ENCODE measurements at places on chromosomes 16 and 17.

- DNase-seq: no peak
Observed at GRCh38 chr16:54548281-54548680, 261.7 kb upstream of the IRX3 start.

DNA sequence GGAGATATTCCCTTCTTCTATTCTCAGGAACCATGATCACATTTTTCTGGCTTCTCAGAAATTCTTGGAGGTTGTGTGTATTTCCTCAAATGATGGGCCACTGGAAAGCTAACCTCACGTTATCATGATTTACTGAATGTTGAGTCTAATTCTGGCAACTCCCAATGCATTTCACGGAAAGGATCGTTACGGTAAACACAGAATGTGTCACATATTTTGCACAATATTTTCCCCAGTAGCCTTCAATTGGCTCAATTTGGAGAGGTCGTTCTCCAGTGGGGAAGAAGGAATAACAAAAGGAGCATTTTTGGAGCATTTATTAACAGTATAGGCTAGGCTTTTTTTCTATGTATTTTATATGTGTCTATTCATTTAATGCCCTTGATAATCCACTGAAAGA is 450.3 kb downstream of the HAPSTR1 start:
- no peak for DNase-seq

DNA sequence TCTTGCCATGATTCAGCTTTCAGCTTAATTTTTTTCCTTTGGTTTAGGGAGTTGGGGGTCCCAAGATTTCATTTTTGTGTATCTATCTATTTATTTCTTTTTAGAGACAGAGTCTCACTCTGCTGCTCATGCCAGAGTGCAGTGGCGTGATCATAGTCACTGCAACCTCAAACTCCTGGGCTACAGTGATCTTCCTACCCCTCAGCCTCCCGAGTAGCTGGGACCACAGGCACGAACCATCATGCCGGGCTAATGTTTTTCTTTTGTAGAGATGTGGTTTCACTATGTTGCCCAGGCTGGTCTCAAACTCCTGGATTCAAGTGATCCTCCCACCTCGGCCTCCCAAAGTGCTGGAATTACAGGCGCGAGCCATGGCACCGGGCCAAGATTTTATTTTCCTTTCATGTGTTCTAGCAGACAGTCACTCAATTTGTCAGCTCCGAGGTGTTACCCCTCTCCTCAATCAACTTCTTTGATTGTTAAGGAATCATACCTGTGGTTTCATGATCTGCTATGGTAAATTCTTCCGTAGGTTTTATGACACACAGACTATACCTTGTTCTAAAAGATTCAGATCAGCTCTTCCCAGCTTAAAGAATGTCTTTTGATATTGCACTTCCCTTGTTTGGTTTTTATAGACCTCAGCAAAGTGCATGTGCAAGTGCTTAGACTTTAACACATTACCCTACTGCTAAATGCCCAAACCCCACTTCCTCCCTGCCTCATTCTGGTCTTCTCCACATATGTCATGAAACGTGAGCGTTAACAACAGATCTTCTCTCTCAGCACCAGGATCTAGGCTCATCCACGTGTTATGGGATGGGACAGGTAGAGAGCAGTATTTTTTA is 13.0 kb downstream of the UNC45B start:
- no peak for DNase-seq

GRCh38 chr17:45008216-45008615 is 40.1 kb upstream of the C1QL1 start:
- DNase-seq: no peak

DNA sequence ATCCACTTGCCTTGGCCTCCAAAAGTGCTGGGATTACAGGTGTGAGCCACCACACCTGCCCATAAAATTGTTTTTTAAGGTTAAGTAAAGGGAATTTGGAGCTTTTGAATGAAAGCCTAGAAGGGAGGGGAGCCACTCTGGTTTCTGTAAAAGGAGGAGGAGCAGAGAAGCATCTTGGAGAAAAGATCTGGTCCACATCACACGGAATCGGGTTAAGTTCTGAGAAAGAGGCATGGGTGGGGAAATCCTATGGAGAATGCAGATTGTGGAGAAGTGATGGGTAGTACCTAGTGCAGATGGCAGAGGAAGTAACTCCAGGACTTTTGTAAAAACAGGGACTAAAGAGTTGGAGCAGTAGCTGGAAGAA is 18.3 kb upstream of the CEP112 start:
- DNase-seq: no peak

DNA sequence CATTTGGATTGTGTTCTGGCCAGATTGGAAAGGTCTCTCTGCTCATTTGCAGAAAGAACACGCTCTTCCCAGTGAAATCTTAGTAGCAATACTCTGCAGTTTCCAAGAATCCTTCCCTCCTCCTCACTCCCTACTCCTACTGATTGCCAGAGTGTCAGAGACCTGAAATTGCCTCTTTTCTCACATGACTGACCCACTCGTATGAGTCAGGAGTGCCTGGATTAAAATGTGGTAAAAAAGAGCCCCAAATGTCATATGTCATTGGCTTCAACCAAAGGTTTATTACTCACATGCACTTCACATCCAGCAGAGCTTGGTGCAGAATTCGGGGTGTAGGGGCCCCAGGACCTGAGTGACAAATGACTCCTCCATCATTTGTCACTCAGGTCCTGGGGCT is 39.7 kb upstream of the IRX3 start:
- DNase-seq: no peak

Measured in LNCaP clone FGC (cell line).